Activated CD4-positive, alpha-beta memory T cell treated with anti-CD3 and anti-CD28 coated beads for 36 hours (primary cell): ENCODE measurements at places on chromosomes 1 and 21. TPM values are rescaled to one million over a fixed set of nuclear protein-coding genes. Genes with fewer than 3 reads are reported as not detected.

DNA sequence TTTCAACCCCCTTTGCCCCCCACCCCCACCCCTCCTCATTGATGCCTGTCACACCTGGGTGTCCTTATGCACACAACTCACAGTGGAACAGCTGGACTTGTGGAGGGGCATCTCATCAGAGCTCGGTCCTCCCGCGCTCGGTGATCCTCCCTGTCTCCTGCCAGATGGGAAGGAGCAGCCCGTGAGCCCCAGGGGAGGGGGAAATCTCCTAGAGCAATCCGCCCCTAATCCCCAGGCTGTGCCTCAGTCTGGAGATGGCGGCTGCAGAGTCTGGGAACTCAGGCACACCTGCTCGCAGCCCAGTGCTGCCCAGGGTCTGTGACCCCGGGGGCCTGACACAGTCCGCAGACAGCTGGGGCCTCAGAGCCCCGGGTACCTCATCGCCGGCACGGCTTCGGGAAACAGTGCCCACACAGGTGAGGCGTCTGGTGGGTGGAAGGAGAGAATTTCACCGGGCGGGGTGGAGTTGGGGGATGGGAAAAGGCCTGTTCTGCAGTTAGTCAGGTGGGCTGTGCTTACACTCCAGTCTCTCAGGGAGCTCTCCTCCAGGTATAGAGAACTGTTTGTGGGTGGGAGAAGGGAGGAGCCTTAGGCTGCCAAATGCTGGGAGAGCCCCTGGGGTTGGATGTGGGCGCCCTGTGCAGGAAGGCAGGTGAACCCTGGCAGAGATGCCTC, 29.3 kb downstream of the TMCC2 start:
- peaks cover 9% of the 10 kb centered on the region for H3K4me1 ChIP-seq
- H3K4me3 ChIP-seq, result no peak overlapping the region
- H3K27me3 ChIP-seq, result peaks cover 1% of the 10 kb centered on the region
- no peaks in the 10 kb centered on the region for H3K36me3 ChIP-seq
- DNase-seq, result no peak

DNA sequence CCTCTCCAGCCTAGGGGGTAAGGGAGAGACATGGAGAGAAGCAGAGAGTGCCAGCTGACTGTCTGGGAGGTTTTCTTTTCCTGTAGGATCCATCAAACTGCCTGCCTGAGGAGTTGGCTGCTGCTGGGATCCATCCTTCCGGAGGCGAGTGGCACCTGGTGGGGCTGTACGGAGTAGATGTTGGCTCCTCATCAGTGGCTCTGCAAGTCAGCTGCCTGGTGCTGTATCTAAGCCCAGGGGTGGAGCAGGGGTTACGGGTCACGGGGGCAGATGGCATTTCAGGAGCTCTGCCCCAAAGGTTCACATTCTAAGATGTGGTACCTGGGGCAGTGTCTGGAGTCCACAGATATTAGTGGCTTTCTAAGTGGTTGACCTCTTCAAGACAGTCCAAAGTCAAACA, 128.0 kb downstream of the ACTL8 start:
- H3K4me1 ChIP-seq, result no peaks in the 10 kb centered on the region
- peaks cover 17% of the 10 kb centered on the region for H3K27me3 ChIP-seq
- H3K36me3 ChIP-seq, result no peaks in the 10 kb centered on the region
- H3K4me3 ChIP-seq, result no peak overlapping the region
- DNase-seq, result no peak
- no peak overlapping the region for H3K27ac ChIP-seq

- no peaks in the 10 kb centered on the region for H3K36me3 ChIP-seq
- peaks cover 5% of the 10 kb centered on the region for H3K4me1 ChIP-seq
- no peaks in the 10 kb centered on the region for H3K27me3 ChIP-seq
Observed at GRCh38 chr1:174769961-174770549, 229.7 kb upstream of the CACYBP start.

DNA sequence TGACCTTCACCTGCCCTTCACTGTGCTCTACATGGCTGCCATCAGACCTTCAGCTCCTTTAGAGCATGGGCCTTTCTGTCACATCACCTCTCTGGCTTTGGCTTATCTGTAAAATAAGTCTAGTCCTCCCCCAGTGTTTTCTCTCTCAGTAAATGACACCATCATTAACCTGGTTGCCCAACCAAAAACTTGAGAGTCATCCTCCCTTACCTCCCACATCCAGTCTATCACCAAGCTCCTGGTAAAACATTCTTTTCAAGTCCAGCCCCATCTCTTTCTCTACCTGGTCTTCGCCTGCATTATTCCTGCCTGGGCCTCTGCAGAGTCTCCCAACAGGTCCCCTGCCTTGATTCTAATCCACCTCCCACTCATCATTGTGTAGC, 13.1 kb downstream of the SLC26A9 start:
- H3K27me3 ChIP-seq, result peaks cover 5% of the 10 kb centered on the region
- no peaks in the 10 kb centered on the region for H3K4me1 ChIP-seq
- no peaks in the 10 kb centered on the region for H3K36me3 ChIP-seq
- no peak for DNase-seq
- no peak overlapping the region for H3K4me3 ChIP-seq

- DNase-seq, result peak; percentile 42
- H3K36me3 ChIP-seq, result no peaks in the 10 kb centered on the region
- peaks cover 15% of the 10 kb centered on the region for H3K4me1 ChIP-seq
- H3K27me3 ChIP-seq, result peaks cover 55% of the 10 kb centered on the region
Observed at GRCh38 chr21:46060596-46061061, 37.3 kb upstream of the COL6A2 start.

GRCh38 chr1:173410133-173410793, 66.9 kb upstream of the PRDX6 start:
- peaks cover 26% of the 10 kb centered on the region for H3K4me1 ChIP-seq
- no peak overlapping the region for H3K27ac ChIP-seq
- no peak overlapping the region for H3K4me3 ChIP-seq
- peaks cover 3% of the 10 kb centered on the region for H3K36me3 ChIP-seq
- no peaks in the 10 kb centered on the region for H3K27me3 ChIP-seq
- peak; percentile 22 for DNase-seq

- H3K4me1 ChIP-seq, result peaks cover 27% of the 10 kb centered on the region
- H3K27me3 ChIP-seq, result no peaks in the 10 kb centered on the region
- H3K36me3 ChIP-seq, result peaks cover 37% of the 10 kb centered on the region
- DNase-seq, result no peak
- H3K4me3 ChIP-seq, result no peak overlapping the region
Observed at GRCh38 chr1:19260211-19261138, 8.9 kb downstream of the MRTO4 start.

- no peak overlapping the region for H3K27ac ChIP-seq
- H3K27me3 ChIP-seq, result peaks cover 16% of the 10 kb centered on the region
- peaks cover 22% of the 10 kb centered on the region for H3K4me1 ChIP-seq
Observed at GRCh38 chr1:204283711-204284651, 70.2 kb upstream of the GOLT1A start.

- H3K36me3 ChIP-seq, result peaks cover 4% of the 10 kb centered on the region
- peak overlapping the region; percentile 19 for H3K27ac ChIP-seq
- DNase-seq, result no peak
- no peaks in the 10 kb centered on the region for H3K27me3 ChIP-seq
- no peak overlapping the region for H3K4me3 ChIP-seq
Observed at GRCh38 chr1:19430121-19431068, 54.9 kb downstream of the CAPZB start.

- H3K4me1 ChIP-seq, result peaks cover 69% of the 10 kb centered on the region
- H3K27me3 ChIP-seq, result no peaks in the 10 kb centered on the region
- H3K27ac ChIP-seq, result peak overlapping the region; percentile 100
- peak overlapping the region; percentile 67 for H3K4me3 ChIP-seq
Observed at GRCh38 chr21:33976082-33977016, 60.7 kb upstream of the ATP5PO start.

DNA sequence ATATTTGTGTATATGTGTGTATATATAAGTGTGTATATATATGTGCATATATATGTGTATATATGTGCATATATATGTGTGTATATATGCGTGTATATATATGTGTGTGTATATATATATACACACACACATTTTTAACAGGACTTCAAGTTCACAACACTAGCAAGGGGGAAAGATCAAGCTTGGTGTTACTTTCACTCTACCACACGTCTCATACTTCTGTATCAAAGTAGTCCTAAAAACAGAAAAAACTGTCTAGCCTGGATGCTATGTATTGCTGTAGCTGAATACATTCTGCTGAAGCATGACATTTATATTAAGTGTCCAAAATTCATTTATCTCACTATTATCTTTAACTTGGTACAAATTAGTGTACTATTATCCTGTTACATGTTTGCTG, 17.9 kb upstream of the ATP6V1G3 start:
- H3K27ac ChIP-seq, result no peak overlapping the region
- H3K4me3 ChIP-seq, result no peak overlapping the region
- peaks cover 72% of the 10 kb centered on the region for H3K4me1 ChIP-seq
- H3K36me3 ChIP-seq, result no peaks in the 10 kb centered on the region

DNA sequence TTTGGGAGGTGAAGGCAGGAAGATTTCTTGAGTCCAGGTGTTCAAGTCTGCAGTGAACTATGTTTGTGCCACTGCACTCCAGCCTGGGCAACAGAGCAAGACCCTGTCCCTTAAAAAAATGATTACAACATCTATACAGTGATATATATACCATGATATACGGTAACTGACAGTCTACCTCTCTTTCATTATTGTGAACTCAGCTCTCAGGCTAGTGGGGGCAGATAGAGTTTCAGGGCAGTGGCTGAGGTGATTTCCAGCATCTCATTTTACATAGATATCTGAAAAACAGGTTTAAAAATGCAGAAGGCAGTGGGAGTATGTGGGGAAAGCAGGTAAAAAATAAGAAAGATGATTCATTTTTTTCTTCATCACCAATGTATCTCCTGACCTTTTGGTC, 8.1 kb upstream of the NTNG1 start:
- H3K27me3 ChIP-seq, result peaks cover 12% of the 10 kb centered on the region
- no peak for DNase-seq
- H3K4me1 ChIP-seq, result no peaks in the 10 kb centered on the region
- no peak overlapping the region for H3K27ac ChIP-seq
- no peak overlapping the region for H3K4me3 ChIP-seq

DNA sequence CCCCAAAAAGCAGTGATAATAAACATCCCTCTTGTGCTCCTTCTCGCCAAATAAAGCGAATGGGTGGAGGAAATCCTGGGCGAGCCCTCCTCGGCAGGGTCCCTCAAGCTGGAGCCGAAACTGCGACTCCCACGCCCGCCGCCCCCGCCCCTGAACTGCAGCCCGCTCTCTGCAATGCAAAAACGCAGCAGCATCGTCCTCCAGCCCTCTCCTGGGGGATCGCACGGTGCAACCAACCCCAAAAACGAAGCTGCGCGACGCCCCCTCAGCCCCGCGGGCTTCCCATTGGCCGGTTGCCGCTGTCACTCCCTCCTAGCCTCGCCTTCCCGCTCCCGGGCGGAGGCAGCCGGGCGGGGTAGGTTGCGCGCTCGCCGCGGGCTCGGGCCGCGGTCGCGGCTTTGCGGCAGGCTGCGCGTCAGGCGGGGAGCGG, at the start of gene TMCC2:
Gene TMCC2 (plus strand): TSS at position 363 of the 430 bp plus-strand sequence. CDS start 619 bp downstream, outside the sequence.
- no peaks in the 10 kb centered on the region for H3K36me3 ChIP-seq
- peak within 1 kb of the TSS; percentile 84 for H3K4me3 ChIP-seq
- peaks cover 34% of the 10 kb centered on the region for H3K4me1 ChIP-seq

DNA sequence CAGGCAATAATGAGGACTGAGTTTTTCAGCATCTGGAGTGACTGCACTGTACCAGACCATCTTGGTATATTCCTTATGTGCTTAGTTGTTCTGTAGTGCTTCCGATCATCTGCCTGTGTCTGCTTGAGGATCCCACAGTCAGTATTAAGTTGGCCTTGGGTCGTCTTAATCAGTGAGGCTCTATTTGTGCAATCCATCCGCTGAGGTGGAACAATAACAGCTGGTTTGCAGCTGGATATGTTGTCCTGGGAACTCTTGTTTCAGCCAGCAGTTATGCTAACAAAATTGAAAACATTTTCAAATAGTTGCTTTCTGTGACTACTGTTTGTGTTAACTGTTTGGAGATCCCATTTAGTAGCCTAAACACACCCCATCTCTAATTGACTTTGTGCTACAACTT, 73.7 kb downstream of the LAMC1 start:
- H3K4me3 ChIP-seq, result no peak overlapping the region
- H3K27me3 ChIP-seq, result peaks cover 3% of the 10 kb centered on the region
- no peak overlapping the region for H3K27ac ChIP-seq
- no peaks in the 10 kb centered on the region for H3K36me3 ChIP-seq

- no peak for DNase-seq
- H3K4me3 ChIP-seq, result no peak overlapping the region
- no peaks in the 10 kb centered on the region for H3K27me3 ChIP-seq
- H3K36me3 ChIP-seq, result no peaks in the 10 kb centered on the region
- H3K4me1 ChIP-seq, result peaks cover 9% of the 10 kb centered on the region
Observed at GRCh38 chr1:228940926-228941325, 205.6 kb downstream of the RHOU start.

GRCh38 chr1:168167806-168168205, 11.0 kb upstream of the TIPRL start:
- DNase-seq, result no peak
- H3K36me3 ChIP-seq, result no peaks in the 10 kb centered on the region
- no peak overlapping the region for H3K4me3 ChIP-seq
- no peak overlapping the region for H3K27ac ChIP-seq

GRCh38 chr1:119179051-119179450, 38.6 kb upstream of the WARS2 start:
- DNase-seq, result no peak
- no peak overlapping the region for H3K27ac ChIP-seq
- no peaks in the 10 kb centered on the region for H3K4me1 ChIP-seq
- peaks cover 66% of the 10 kb centered on the region for H3K36me3 ChIP-seq
- H3K4me3 ChIP-seq, result no peak overlapping the region

DNA sequence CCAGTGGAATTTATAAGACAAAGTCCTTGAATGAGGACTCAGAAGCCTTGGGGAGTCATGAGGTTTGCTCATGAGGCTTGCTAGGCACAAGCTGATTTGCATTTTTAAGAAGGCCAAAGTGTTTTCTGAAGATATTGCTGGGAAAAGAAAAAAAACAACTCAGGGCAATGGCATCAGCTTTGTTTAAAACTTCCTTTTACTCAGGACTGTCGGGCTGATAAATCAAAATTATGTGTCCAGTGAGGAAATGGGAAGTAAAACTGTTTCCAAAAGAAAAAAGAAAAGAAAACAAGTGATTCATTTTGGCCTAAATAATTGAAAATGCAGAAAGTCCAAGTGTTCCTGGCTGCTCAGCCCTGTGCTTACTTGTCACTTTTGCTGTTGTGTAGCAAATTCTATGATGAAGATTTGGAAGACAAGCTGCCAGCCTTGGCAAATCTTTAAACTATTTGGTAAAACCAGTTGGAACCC, 282.4 kb downstream of the HLX start:
- peaks cover 3% of the 10 kb centered on the region for H3K27me3 ChIP-seq
- DNase-seq, result no peak
- H3K4me1 ChIP-seq, result no peaks in the 10 kb centered on the region
- H3K4me3 ChIP-seq, result no peak overlapping the region
- no peaks in the 10 kb centered on the region for H3K36me3 ChIP-seq

The GBP4 gene
- 29.9 TPM for total RNA-seq

The S100A8 gene
- not detected for total RNA-seq

The TEX38 gene
- not detected for total RNA-seq

The UBL4B gene
- total RNA-seq, result not detected

The PM20D1 gene
- total RNA-seq, result 0.29 TPM

The IQGAP3 gene
- 16.9 TPM for total RNA-seq

The TNNT2 gene
- total RNA-seq, result not detected
